Activated CD4-positive, alpha-beta T cell treated with anti-CD3 and anti-CD28 coated beads, Interleukin-2, amount 10 ng/mL, durations not matched to agents 7 days and 5 days (primary cell): ENCODE measurements at places on chromosomes 11 and 22. TPM values are rescaled to one million over a fixed set of nuclear protein-coding genes. Genes with fewer than 3 reads are reported as not detected.
A peak's percentile ranks its signal among the peaks of the same experiment; 100 is the strongest.

- no peak for DNase-seq
Measured at GRCh38 chr11:120775986-120776951, 247.6 kb upstream of the TBCEL start.

DNA sequence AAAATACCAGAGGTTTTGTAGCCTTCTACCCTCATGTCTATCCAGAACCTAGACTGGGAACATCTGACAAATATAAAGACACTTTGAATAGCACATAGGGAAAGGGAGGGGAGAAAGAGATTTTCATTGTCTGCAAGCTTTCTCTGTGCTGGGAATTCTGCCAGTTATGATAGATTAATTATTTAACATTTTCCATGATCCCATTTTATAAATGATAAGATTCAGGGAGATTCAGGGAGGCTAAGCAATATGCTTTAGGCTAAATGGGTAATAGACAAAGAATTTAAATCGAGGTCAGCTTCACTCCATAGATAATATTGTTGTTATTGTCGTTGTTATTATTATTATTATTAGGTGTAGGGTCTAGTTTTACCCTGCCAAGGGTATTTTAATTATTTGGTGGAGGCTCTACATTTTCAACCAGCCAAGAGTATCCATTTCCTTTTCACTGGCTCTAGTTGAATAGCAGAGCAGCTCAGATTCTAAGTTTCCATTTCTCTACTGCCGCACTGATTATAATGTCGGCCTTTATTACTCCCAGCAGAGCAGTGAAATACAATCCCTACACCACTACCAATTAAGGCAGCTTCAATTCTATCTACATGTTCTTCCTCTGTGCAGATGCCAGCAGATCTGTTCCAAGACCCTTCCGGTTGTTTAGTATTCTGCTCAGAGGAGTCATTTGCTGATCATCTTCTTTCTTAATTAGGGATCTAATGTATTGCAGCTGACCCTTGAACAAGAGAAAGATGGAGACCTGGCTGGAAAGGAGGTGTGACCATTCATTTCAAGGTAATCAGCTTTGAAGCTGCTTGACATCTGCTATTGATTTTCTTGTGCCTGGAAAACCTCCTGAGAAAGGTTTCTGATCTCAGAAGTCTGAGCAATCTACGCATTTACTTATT, 23.8 kb upstream of the SYN3 start:
- DNase-seq, result no peak

OR52H1 gene
- total RNA-seq, result not detected

DNA sequence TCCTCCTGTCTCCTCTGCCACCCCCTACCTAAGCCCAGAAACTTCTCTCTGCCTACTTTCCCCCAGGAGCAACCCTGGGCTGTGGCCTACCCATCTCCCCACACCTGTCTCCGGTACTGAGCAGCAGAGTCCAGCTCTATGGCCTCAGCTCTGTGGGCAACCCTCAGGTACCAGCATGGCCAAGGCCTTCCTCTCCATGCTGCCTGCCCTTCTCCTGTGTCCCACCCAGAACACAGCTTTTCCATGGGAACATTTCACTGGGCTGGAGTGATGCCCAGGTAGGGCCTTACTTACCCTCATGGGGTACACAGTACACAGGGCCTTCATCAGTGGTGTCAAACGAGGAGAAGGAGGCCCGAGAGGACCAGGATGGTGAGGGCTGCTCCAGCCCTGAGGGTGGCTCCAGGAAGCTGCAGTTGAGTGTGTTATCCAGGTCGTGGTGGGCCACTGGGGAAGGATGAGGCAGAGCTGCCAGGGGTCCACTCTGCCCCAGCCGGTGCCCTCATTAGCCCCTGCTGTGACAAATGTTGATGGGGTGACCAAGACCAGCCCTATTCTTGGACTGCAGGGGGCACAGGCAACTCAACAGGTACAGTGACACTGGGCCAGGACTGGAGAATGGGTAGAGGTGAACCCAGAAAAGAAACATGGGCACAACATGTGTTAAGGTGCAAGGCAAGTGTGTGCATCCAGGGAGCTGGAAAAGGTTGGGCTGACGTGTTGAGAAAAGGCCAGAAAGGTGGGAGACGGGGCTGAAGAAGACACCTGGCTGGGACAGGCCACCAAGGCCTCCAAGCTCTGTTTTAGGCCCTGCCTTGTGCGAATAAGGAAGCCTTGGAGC, 10.3 kb downstream of the SCARF2 start:
- no peak for DNase-seq

KLHL35 gene
- total RNA-seq, result 1.3 TPM

- DNase-seq, result peak; percentile 24
Measured at GRCh38 chr11:107916671-107917241, 11.5 kb upstream of the RAB39A start.

DNA sequence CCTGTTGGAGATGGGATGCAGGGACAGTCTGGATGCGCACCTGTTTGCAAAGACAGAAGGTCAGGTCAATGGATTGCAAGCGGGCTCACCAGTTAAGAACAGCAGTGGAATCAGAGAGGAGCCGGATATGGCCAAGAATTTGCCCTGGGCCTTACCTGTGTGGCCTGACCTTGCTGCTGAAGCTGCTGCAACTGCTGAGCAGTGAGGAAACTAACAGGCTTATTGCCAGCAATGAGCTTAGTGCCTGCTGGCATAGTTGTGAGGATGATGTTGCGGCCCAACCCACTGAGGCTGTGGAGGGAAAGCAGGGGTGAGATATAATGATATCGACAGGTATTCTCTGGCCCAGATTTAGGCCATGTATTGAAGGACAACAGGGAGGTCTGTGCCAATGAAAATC, 30.6 kb downstream of the NFRKB start:
- DNase-seq, result no peak

OAF gene
- total RNA-seq, result 3.4 TPM

GRCh38 chr11:8276528-8276927, 12.8 kb upstream of the LMO1 start:
- no peak for DNase-seq

DNA sequence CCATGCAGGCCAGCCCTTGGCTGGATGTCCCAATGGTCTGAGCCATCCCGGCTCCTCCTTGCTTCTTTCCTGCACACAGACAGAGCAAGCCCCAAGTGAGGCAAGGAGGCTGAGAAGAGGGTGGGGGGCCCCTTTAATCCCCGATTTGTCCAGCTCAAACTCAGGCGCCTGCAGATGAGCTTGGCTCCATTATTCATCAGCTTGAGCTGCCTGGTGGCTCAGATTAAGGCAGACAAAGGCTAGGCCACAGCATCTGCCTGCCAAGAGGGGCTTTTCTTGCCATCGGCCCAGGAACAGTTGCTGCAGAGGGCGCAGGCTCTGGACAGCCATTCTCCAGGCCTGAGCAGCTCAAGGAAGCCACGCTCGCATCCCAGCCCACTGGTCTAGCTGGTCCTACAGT, 35.4 kb downstream of the LMO1 start:
- DNase-seq, result no peak

- no peak for DNase-seq
Measured at GRCh38 chr11:10561043-10561818, 7.2 kb downstream of the LYVE1 start.
